ENCODE measurements at places on chromosomes 13 and 19. TPM values are rescaled to one million over a fixed set of nuclear protein-coding genes. Genes with fewer than 3 reads are reported as not detected.
A peak's percentile ranks its signal among the peaks of the same experiment; 100 is the strongest.

Gene LPAR2
- 1.8 TPM for total RNA-seq

Gene DDA1
- total RNA-seq = 10.9 TPM

Gene ZNF681
- total RNA-seq = 10.2 TPM

Gene SIGLEC7
- not detected for total RNA-seq

DNA sequence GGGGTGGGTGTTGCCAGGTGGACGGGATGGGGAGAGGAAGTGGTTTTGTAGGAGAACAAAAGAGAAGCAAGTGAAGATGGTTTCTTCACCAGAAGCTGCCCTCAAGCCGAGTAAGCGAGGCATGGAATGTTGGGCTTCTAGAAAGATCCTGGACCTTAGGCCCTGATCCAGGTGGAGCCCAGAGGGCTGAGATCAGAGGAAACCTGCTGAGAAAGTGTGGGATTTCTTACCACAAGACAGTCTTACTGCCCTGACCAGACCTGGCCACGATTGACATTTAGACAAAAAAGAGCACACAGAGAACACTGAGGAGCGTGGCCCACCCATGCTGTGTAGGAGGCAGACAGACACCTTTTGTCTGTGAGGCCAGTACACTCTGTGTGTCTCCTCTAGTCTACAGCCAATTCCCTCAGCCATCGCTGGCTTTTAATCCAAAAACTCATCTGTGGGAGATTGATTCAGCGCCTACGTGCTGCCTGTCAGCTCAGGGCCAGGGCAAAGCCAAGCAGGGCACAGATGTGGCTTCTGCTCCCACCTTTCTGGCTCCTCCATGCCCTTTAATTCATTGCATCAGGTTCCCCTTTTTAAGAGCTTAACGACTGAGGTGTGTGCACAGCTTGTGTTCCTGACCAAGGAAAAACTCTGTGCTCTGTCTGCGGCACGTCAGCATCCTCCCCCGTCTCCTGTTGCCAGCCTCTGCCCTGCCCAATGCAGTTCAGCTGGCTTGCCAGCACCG, 123.3 kb downstream of the AKAP11 start:
- DNase-seq = no peak

GRCh38 chr13:24185591-24186232, 25.2 kb downstream of the SPATA13 start:
- DNase-seq = peak; percentile 30

- DNase-seq = peak; percentile 77
These were observed 636 bp upstream of the FOXO1 start for GRCh38 chr13:40666933-40667621.
